Cardiac septum (tissue), 1 donor: ENCODE measurements at places on chromosomes 1 and 21. TPM values are rescaled to one million over a fixed set of nuclear protein-coding genes. Genes with fewer than 3 reads are reported as not detected.

GRCh38 chr1:26164036-26164860 is 4.5 kb downstream of the C1orf232 start:
- DNase-seq = no peak

DNA sequence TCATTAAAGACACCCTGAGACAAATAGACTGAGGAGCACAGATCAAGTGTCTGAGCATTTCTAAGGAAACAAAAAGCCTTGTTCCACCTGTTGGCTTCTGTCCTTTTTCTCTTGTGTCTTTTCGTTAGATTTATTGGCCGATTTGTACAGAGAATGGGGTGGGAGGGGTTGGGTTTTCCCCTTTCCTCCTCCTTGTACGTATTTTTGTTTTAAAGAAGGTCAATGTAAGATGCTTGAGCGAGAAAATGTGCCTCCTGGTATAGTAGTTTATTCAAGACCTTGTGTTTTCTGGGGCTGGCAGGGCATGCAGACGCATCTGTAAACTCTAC is 1.2 kb downstream of the BCL9 start:
- no peak for DNase-seq

DNA sequence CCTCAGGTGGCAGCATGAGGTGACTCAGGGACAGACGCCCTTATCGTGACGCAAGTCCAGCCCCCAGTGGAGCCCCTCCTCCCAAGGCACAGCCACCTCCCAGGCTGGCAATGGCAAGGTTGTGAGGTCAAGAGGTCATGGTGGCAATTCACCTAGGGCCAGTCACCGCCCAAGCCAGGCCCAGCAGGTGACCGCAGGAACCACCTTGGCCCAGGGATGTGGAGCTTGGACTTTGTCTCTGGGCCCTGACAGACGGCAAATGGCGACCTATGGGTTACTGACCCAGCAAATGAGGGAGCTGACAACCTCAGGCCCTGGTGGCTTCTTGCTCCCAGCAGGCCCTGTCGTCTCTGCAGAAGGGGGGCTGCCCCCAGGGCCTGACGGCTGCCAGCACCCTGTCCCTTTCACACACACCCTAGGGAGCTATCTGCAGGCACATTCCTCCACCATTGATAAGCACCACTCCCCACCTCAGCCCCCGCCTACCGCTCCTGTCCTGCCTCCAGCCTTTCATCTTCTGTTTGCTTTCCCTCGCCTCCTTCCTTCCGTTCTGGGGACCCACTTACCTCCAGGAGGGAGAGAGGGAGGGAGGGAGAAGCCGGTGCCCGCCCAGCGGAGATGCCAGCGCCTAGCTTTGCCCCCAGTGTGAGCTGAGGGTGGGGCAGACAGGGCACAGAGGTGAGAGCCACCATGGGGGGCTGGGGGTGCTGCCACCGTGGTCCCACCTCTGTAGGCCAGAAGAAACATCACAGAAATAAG is 12.1 kb downstream of the EPHA2 start:
- DNase-seq = no peak

GRCh38 chr1:198778049-198778448 is 139.2 kb downstream of the PTPRC start:
- peak; percentile 75 for DNase-seq

GRCh38 chr1:239814306-239814881 is 277.3 kb upstream of the FMN2 start:
- DNase-seq = no peak

GRCh38 chr21:42102076-42102475 is 31.0 kb downstream of the UMODL1 start:
- DNase-seq = no peak

- DNase-seq = peak; percentile 49
Observed at GRCh38 chr21:42228709-42229220, 9.8 kb downstream of the ABCG1 start.

DNA sequence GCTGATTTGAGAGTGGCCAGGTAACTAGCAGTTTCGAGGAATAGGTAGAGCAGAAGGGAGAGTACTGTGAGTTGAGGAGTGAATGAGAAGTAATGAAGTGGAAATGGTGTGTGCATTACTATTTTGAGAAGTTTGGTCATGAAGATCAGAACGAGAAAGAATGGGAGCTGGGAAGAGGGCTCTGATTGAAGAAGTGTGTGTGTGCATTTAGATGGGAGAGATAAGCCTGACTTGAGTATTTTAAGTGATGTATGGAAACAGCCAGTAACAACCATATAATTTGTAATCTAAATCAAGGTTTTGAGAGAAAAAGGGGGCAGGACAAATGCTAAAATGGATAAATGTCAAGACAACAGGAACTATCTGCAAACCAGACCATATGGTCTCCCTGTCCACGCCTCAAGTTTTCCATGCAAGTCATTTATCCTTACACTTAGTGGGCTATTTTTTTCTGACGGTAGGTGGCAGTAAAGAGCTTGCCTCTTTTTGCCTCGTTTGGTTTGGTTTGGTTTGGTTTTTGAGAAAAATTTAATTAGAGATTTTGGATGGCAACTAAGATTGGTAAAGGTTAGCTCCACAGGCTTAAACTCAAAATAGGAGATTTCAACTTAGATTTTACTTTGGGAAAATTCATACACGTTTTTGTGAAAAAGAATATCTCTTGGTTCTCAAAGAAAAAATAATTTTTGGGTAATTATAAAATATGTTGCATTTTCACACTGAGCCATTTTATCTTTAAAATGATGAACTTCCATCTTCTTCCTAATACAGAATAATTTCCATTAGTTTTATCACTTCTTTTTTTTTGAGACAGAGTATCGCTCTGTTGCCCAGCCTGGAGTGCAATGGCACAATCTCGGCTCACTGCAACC is 9.5 kb upstream of the B3GALNT2 start:
- DNase-seq = no peak

DNA sequence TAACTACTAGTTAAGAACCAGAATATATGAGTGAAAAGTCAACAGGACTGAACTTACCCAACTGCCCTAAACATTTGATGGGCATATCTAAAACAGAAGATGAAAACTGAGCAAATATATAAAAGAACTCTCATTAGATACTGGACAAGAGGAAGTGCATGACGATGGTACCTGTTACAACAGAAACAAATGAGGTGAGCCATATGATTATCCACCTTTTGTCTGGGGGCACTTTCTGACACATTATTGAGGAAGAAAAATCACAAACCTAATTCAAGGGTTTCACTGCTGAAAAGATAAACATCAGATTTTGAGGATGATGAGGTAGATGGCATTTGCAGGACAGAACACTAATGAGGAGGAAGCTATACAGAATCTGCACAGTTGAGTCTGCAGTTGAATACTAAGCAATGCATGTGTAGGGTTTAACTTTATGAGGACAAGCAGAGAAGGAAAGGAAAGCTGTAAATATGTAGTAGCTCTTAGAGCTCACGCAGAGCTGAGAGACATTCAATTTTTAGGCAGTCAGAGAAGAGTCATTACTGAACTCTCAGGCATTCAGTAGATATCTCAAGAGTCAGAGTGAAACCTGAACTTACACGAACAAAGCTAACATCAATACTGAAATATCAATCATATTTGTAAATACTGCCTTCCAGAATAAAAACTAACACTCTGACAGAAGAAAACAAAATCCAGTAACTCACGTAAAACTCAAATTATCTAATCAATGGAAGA is 262.1 kb downstream of the AKT3 start:
- DNase-seq = no peak

DNA sequence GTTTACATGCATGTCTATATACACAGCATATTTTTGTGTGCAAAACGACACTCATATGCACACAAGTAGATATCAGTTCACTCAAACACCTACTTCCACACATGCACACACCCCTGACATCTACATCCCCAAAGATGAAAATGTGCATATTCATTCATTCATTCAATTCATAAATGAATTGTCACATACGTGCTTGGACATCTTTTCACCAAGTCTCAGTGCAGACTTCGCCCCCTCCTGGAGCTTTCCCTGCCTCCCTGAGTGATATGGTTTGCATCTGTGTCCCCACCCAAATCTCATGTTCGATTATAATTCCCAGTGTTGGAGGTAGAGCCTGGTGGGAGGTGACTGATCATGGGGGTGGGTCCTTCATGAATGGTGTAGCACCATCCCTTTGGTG is 53.1 kb downstream of the CAMK2N1 start:
- DNase-seq = no peak

GRCh38 chr1:211900441-211900840 is 69.9 kb upstream of the LPGAT1 start:
- DNase-seq = no peak

DNA sequence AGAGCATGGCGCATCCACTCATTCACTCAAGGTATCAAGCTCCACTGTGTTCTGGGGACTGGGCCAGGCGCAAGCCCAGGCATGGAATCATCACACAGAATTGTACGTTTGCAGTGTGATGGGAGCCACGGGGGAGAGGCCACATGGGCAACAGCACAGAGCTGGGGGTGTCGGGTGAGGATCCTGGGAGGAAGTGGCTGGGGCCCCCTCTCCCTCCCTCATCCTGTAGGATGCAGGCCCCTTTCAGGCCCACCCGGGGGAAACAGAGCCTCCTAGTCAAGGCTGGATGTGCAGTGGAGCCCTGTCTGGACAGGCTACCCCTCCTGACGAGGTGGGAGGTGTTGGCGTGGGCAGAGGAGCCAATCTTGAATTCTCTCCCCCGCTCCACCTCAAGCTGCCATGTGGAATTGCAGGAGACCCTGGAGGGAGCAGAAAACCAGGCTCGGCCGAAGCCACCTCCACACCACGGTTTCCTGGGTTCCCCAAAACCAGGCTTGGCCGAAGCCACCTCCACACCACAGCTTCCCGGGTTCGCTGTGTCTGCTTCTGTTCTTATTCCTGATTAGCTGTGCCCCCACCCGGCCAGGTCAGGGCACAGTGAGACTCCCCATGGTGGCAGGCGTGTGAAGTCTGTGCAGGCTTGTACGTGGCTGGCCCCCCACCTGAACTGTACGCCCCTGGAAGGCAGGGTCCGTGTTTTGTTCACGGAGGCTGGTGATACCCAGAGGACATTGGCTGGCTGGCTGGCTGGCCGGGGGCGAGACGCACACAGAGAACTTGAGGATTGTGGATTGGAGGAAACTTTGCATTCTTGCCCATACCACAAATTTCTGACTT is 4.2 kb upstream of the C1orf174 start:
- DNase-seq = peak; percentile 53

GRCh38 chr1:46404482-46405196 is 10.5 kb downstream of the FAAH start:
- no peak for DNase-seq

GRCh38 chr1:205329719-205330118 is 8.2 kb upstream of the NUAK2 start:
- DNase-seq = no peak

OR2T4 gene
- total RNA-seq = not detected

LIPI gene
- not detected for total RNA-seq

C1orf87 gene
- not detected for total RNA-seq

PGLYRP3 gene
- total RNA-seq = not detected

ALG14 gene
- total RNA-seq = 4.7 TPM
